ENCODE measurements at places on chromosomes 12 and 14.

- DNase-seq, result no peak
These were observed 168.6 kb downstream of the CPNE8 start for GRCh38 chr12:38736821-38737220.

DNA sequence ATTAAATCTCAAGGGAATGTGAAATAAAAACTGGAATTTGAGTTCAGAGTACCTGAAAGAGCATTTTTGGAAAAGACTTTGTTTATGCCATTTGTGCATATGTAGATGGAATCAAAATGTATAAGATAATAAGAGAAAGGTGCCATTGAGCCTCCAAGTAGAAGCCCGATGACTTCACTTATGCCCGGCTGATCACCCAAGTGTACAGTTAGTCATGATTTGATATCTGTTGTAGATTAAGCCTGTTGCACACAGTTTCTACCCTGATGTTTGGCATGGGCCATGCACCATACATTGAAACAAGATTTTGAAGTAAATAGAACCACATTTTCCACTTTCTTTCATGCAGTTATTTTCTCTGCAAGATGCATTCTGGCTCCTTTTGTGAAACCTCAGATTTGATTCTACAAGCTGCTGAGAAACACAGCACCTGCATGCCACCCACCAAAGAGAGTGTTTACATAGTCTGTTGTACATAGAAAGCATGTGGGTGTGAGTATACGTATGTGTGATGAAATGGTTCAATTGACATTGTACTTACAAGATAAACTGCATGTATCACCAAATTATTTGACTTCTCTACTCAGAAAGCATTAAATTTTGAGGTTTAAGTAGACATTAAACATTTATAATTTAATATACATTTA, 772.5 kb downstream of the DIO2 start:
- no peak for DNase-seq

DNA sequence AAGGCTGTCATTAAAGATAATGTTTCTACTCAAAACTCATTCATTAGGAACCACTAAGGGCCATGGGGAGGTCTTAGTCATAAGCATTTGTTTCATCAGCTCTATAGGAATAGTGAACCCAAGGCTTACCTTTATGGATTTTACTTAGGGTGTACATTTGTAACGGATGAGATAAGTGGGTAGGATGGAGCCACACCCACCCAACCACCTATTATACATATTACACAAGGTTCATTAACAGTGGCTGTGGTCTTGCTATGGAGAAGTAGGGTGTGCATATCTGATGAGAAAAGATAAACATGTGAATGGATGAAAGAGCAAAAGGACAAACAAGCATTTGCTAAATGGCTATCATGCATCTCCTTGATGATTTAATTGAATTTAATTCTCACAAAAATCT, 39.6 kb upstream of the ITPR2 start:
- DNase-seq, result no peak

DNA sequence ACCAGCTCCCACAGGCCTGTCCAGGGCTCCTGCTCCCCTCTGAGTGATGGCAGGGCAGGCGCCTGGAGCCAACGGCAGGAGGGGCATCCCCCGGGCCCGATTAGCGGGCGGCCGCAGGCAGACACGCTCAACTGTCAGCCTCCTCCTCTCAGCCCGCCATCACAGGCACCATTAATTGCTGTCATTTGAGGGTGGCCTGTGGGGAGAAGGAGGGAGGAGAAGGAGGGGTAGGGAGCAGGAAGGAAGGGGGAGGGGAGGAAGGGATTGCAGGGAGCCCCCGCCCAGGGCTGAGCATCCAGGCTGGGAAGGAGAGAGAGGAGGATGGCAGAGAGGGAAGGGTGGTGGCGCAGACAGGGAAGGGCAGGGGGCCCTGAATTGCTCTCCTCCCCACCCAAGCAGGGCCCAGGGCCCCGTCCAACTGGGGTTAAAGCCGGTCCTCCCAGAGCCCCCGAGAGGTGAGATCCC, 36.1 kb downstream of the NCOR2 start:
- DNase-seq, result no peak

DNA sequence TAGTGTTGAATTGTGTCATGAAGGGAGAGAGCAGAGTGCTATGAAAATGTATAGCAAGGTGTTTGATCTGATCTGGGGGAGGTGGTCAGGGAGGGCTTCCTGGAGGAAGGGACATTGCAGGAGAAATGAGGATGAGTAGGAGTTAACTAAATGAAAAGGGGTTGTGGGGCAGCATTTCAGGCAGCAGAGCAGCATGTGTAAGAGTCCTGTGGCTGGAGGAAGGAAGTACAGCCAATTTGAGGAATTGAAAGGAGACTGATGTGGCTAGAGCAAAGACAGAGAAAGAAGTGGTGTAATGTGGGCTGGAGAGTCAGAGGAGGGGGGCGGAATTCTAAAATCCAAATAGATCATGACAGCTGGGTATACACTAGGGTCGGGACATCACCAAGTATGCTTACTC, 20.5 kb downstream of the NPC2 start:
- no peak for DNase-seq

DNA sequence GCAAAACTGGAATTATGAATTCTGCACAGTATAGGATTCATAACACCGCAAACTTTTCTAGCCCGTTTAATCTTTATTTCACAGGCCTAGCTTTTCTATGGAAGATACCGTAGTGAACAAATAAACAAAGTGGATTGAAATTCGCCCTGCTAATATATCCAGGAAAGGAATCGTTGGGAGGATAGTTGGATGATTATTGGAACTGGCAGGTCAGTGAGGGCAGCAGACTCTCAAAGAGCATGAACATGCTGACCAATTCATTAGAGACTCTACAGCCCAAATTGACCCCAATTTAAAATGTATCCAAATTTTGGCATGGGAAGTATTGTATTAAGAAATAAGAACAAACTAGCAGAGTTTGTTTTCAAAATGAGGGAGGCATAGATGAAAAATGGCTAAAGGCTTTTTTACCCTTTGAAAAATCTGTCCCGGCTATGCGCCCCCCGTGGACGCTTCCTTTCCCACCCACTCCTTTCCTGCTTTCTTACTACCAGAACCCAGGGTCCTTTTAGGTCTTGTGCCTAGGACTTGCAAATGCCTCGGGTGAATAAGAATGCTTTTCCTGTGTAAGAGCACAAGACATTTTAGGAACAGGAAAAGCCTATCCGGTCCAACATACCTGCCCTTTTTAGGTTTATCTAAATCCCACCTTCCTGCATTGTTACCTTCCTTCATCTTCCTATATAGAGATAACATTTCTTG, 84.6 kb upstream of the PTPRB start:
- no peak for DNase-seq

GRCh38 chr12:106126441-106127337, 12.1 kb downstream of the NUAK1 start:
- no peak for DNase-seq

- no peak for DNase-seq
These were observed 36.3 kb upstream of the NT5DC3 start for GRCh38 chr12:103877288-103877687.

DNA sequence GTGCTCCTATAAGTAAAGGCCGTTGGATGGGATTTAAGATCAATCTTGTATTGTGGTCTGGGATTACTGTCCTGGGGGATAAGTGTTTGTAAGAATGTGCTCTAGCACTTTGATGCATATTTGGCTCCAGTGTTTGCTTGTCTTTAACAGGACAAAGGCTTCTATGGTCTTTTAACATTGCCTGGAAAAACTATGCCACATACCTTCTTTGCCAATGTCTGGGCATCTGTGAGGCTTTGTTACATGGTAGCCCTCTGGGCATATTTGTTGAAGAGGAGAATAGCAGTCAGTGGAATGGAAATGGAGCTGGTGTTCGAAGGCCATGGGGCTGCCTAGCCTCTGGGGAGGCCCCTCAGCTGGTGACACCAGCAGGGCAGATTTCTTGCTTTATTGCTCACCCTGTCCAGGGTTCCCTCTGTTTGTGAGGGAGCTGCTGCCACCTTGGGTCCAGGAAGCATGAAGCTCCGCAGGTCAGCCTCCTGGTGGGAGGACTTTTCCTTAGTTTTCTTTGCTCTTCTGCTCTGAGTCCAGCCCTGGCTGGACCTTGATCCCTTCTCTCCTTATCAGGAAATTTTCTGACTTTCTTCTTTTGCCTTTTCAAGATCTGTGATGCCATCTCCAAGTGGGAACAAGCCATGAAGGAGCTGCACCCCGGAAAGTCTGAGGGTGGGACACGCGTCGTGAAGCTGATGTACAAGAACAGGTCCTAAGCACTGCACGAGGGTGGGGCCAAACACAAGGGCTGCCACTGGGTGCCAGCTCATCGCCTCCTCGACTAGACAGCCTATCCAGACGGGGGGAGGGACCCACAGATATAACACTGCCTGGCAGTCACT, 19.5 kb downstream of the PIGH start:
- DNase-seq, result no peak

GRCh38 chr12:113133666-113134065, 1.9 kb downstream of the RASAL1 start:
- DNase-seq, result no peak

DNA sequence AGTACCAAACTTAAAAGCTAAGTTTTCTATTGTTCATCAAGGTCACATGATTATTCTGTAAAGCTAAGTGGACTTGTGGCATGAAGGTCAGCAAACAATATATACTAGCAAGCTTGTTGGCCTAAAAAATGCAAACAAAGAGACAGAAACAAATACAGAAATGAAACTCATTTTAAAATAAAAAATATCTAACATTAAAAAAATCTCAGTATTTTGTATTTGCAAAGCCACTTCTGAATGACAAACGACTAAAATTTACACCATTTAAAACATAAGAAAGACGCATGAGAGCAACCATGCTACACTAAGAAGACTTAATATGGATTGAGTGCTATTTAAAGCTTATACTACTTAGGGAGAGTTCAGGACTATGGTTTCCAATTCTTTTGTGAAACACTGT, 72.8 kb upstream of the BBS10 start:
- no peak for DNase-seq

DNA sequence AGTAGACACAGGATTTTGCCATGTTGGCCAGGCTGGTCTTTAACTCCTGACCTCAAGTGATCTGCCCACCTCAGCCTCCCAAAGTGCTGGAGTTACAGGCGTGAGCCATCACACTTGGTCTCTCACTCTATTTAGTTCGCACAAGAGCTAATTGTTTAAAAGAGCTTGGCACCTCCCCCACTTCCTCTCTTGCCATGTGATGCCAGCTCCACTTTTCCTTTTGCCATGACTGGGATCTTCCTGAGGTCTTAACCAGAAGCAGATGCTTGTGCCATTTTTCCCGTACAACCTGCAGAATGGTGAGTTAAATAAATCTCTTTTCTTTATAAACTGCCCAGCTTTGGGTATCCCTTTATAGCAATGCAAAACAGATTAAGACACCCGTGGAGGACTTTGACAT, 200.1 kb upstream of the FRMD6 start:
- no peak for DNase-seq

Measured in substantia nigra (tissue), 51 donors.